ENCODE measurements at places on chromosomes 4 and X.

DNA sequence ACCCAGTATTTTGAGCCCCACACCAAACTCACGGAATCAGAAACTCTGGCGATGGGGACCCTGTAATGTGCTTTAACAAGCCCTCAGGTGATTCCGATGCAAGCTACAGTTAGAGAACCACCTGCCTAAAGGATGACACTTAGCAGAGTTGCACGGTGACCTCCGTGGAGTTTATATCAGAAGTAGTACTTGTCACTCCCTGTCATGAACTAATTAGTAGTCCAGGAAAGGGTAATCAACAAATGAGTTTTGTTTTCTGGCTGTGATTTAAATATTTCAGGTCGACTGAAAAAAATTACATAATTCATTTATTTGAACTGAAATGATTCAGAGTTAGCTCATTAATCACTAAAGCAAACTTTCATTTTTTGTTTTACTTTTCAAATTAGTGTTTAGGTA is 56.4 kb downstream of the TMA16 start:
- no peak for DNase-seq

- no peak for DNase-seq
Observed at GRCh38 chrX:72255445-72255844, 16.6 kb upstream of the ERCC6L start.

- no peak for DNase-seq
Observed at GRCh38 chrX:27995611-27996010, 14.4 kb upstream of the DCAF8L1 start.

- no peak for DNase-seq
Observed at GRCh38 chr4:168421671-168422070, 58.6 kb downstream of the DDX60L start.

DNA sequence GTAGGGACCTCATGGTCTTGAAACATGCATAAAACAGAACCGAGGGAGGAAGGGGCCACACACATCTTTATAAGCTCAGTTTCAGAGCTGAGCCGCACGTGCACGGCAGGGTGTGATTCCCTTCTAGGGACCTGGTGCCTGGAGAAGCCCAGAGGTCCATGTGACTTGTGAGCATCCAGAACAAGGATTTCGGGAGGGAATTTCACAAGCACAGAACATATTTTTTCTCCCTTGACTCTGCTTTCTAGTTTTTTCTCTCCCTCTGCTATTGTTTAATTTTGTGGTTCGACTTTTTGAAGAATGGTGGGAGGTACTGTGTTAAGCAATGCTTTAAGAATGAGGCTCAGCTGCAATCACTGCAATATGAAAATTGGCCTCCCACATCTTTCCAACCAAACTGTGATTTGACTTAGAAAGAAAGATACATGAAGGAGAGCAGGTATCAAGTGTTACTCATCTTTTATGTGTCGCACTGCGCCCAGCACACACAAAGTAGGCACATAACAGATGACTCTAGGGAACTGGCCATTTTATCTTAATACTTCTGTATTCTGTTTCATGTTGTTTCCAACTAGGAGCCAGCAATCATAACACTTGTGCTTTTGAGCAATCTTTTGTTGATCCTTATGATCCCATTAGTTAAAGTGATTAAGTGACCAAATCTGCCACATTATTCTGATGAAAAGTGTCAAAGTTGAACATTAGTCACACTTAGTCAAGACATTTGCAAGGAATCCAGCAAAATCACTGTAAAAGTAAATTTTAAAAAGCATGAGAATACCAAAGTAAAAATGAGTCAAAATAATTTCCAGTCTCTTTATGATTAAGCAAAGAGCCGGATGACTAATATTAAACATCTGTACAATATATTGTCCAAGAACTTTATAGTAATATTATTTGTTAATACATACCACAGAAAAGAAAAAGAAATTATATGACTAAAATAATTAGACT is 86.4 kb downstream of the SHISA3 start:
- no peak for DNase-seq

DNA sequence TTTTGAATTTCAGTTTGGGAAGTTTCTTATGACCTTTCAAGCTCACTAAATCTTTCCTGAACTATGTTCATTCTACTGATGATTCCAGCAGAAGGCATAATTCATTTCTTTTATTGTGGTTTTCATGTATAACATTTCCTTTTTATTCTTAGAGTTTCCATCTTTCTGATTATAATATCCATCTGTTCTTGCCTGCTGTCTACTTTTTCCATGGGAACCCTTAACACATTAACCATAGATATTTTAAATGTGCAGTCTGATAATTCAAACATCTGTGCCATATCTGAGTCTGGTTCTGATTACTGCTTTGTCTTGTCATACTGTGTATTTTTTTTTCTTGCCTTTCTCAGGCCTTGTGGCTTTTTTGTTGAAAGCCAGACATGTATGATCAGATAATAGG is 234.7 kb downstream of the COX7B2 start:
- DNase-seq = no peak

DNA sequence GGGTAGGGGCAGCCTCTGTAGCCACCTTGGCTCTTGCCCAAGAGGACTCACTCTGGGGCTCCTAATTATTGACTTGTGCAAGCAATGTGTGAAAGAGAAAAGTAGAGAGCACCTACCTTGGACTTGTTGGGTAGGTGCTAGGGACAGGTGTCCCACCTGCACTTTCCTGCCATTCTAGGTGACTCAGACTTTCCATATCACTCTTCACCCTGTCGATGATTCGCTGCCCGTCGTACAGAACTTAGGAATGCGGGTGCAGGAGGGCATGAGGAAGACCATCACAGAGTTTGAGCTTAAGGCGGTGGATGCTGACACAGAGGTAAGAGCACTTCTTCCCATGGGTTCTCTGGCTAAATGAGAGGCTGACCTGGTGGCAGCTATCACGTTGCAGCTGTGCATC is 87.3 kb upstream of the ANXA3 start:
- DNase-seq = no peak

- no peak for DNase-seq
Observed at GRCh38 chrX:7314425-7314824, 166.5 kb upstream of the PUDP start.

DNA sequence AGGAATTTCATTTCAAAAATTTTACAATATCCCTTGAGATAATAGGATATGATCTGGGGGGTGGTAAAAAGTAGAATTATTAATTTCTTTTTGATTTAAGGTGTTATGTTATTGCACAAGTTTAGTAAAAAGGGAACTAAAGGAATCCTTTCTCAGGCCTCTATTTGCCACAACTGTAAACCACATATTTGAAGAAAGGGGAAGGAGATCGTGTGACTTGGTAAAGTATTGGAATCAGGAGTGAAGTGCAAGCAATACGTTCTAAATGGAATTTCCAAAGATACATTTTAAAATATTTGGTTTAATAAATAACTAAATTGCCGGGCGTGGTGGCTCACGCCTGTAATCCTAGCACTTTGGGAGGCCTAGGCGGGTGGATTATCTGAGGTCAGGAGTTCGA is 35.3 kb upstream of the SCRG1 start:
- no peak for DNase-seq

- peak; percentile 91 for DNase-seq
Observed at GRCh38 chrX:47836164-47837072, at the start of gene ZNF81. Gene ZNF81, plus strand, starts transcription at chrX:47836902. Its CDS starts 9,366 bp downstream, at chrX:47846268.

GRCh38 chr4:54165438-54165837 is 63.7 kb upstream of the PDGFRA start:
- no peak for DNase-seq

GRCh38 chrX:117641913-117642656 is 474.5 kb downstream of the KLHL13 start:
- DNase-seq = no peak

GRCh38 chr4:18020145-18020670 is 1.3 kb downstream of the LCORL start:
- DNase-seq = peak; percentile 10

- DNase-seq = no peak
Observed at GRCh38 chr4:40890764-40891163, 141.0 kb downstream of the NSUN7 start.

DNA sequence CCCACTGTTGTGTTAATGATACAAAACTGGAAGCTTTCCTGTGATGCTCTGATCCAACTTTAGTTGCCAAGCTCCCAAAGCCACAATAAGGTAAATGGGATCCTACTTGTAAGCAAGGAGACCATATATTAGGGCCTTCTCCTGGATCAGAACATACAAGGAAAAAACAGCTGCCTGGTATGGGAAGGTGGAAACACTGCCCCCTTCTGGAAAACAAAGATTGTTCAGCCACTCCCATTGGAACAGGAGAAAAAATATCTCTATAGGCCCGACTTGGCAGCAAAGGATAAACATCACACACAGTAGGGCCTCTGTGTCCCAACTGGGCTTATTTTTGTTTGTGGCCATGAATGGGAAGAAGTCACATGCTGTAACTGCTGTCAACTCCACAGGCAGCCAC is 166.5 kb downstream of the TBX22 start:
- DNase-seq = no peak

- no peak for DNase-seq
Observed at GRCh38 chrX:1500701-1501624, 36.0 kb downstream of the P2RY8 start.

- DNase-seq = no peak
Observed at GRCh38 chrX:97747346-97747745, 863.6 kb downstream of the RPA4 start.

DNA sequence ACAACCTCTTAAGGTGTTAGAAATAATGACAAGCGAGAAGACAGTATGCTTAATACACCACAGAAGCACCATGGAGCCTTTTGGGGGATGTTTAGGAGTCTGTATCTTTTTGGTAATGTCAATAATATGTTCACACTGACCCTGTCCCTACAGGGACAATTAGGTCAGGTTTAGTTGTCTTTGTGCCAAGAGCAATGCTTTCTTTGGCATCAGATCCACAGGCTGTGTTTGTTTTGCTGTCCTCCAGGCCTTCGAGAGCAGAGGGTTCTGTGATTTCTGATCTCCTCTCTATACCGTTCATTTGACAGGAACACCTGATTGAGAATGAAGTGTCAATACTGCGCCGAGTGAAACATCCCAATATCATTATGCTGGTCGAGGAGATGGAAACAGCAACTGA is 153.8 kb downstream of the DCLK2 start:
- DNase-seq = no peak

- no peak for DNase-seq
Observed at GRCh38 chr4:36224972-36225903, 19.1 kb downstream of the ARAP2 start.

DNA sequence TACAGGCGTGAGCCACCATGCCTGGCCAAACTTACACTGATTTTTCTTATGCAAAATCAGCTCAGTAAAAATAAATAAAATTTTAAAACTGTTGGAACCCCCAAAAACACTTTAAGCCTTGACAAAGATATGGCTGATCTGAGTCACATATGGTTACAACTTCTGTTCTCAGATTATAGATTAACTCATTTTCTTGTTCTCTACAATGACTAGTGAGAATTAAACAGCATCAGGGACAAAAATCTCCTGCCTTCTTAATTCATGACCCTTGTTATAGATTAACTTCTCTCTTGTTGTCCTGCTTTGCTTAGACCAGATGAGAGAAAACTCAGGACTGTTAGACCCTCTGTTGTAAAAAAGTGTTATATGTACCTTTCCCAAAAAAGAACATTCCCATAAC is 24.2 kb upstream of the EXOC1L start:
- DNase-seq = no peak

DNA sequence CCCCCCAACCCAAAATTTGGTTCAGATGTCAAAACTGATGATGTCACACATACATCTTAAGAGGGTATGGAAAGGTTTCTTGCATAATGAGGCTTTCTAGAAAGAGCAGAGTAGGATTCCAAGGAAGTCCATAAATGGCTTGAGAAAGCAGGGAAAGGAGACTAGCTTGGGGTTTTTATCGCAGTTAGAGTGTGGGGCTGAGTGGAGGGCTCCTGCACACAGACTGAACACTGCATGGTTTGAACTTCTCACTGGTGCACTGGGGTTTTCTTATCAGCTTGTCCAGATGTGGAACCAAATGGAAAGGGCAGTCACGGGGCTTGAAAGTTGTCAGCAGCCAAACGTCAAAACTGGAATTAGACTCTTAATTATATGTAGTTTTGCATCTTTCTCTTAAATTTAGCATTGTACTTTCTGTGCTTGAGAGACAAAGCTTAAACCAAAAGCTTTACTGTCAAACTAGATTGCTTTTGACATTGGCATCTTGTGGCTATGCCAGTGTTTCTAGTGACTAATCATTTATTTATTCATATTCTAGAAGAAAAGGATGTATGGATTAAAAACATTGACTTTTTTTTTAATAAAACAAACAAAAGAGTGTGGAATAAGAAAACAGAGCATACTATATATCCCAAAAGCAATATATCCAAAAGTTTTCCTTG is 78.3 kb upstream of the STIM2 start:
- peak; percentile 34 for DNase-seq

GRCh38 chr4:156956826-156957368 is 14.7 kb downstream of the PDGFC start:
- DNase-seq = no peak

DNA sequence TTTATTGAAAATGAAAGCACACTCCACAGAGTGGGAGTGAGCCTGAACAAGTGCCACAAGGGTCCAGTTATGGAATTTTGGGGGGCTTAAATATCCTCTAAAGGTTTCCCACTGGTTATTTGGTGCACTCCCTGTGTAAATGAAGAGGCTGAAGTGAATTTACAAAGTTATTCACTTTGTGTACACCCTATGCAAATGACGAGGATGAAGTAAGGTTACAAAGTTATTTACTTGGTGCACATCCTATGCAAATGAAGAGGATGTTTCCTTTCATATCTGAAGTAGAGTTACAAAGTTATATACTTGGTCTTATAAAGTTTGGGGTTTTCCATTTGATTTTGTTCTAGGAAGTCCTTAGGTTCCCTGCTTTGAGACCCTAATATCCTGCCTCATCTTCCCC is 13.1 kb downstream of the NLRP2B start:
- no peak for DNase-seq

DNA sequence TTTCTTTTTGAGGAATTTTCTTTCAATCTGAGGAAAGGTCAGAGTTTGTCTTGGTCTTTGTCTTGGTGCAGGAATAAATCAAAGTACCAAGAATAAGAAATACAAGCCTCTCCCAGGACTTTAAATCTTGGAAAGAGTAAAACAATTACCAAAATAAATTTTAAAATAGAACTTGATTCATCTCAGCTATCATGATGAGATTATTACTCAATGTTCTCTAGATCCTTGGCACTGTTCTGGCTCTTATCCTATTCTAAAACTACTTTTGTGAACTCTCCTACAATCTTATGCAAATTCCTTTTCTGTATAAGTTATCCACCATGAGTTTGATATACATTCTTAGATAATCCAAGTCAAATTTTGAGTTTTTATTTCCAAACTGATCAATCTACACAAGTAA is 464.3 kb downstream of the PPARGC1A start:
- DNase-seq = no peak

DNA sequence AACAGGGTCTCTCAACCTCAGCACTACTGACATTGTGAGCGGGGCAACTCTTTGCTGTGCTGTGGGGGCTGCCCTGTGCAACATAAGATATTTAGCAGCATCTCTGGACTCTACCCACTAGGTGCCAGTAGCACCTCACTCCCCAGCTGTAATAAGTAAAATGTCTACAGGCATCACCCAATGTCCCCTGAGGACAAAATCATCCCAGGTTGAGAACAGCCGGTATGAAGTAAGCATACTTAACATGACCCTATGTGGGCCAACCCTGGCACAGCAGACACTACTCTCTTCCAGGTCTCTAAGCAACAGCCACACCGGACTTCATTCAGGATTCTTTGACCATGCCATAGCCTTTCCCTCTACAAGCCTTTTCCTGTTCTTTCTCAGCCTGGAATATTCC is 10.5 kb upstream of the MGST2 start:
- DNase-seq = no peak

All from hematopoietic multipotent progenitor cell treated with erythropoietin and hydrocortisone succinate and interleukin-3 and kit ligand, for 17 days (in vitro differentiated cells).